ENCODE measurements at places on chromosomes 5 and 9.

- no peak for DNase-seq
Observed at GRCh38 chr5:172065431-172066065, 59.1 kb upstream of the FBXW11 start.

DNA sequence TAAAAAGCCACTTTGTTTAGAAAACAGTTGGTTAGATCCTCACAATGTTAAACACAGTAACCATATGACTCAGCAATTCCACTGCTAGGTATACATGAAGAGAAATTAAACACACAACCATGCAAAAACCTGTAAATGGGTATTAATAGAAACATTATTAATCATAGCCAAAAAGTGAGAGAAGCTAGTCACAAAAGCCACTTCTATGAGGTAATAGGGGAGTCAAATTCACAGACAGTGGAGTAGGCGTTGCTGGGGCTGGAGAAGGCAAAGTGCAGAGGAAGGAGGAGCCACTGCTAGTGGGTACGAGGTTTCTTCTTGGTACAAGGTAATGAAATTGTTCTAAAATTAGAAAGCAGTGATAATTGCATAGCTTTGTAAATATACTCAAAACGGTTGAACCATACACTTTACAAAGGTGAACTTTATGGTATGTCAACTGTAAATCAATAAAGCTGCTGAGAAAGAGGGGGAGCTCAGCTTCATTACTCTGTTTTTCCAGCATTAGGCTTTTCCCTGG lies 364.4 kb downstream of the GADD45G start:
- DNase-seq: no peak

DNA sequence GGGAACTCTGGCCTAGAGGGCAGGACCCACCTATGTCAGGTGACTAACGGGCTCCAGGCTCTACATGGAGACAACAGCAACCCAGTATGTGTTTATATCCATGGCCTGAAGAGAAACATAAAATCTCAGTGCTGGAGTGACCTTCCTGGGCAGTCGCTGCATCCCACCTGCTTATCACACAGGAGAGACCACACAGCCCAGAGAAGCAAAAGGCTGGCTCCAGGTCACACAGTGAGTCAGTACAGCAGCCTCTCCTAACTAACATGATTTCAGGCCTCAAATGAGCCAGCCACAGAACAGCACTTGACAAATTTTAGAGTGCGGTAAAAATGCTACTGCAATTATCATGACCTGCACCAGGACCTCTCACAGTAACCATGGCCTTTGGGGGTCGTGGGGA lies 54.0 kb upstream of the TGFBR1 start:
- DNase-seq: no peak

DNA sequence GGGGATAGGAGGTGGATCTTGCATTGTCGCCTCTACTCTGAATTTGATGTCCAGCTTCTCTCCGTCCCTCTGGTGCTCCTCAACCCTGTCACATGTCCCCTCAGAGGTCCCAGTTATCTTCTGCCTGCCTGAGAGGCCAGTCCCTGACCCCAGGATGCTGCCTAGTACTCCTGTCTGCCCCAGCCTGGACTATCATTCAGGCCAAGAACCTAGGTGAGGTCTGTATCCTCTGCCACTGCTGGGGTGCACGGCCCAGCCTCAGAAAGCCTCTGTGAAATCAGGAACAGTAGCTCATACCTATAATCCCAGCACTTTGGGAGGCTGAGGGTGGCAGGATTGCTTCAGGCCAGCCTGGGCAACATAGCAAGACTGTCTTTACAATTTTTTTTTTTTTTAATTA lies 8.6 kb downstream of the SPINK4 start:
- no peak for DNase-seq

GRCh38 chr5:106454050-106454449 lies 1216.7 kb downstream of the EFNA5 start:
- no peak for DNase-seq

DNA sequence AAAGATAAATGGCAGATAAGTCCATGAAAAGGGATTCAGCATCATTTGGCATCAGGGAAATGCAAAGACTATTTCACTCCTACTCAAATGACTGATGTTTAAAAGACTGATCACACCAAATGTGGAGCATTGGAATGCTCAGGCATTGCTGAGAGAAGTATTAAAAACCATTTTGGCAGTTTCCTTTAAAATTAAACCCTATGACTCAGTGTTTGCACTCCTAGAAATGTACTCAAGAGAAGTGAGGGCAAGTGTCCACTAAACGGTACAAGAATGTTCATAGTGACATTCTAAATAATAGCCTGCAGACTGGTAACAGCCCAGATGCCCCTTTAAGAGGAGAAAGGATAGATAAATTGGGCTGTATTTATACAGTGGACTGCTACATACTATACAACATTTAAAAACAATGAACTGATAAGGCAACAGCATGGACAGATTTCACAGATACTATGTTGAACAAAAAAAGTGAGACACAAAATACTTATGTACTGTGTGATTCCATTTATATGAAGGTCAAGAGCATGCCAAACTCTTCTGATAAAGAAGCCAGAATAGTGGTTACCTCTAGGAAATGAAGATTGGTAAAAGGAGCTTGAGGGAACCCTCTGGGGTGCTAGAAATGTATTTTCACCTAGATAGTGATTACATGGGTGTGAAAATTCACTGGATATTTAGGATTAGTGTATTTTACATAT lies 24.6 kb downstream of the APC start:
- DNase-seq: no peak

GRCh38 chr5:107772418-107773310 lies 101.9 kb upstream of the EFNA5 start:
- DNase-seq: no peak

GRCh38 chr9:110021891-110022290 lies 186.1 kb downstream of the C9orf152 start:
- no peak for DNase-seq

DNA sequence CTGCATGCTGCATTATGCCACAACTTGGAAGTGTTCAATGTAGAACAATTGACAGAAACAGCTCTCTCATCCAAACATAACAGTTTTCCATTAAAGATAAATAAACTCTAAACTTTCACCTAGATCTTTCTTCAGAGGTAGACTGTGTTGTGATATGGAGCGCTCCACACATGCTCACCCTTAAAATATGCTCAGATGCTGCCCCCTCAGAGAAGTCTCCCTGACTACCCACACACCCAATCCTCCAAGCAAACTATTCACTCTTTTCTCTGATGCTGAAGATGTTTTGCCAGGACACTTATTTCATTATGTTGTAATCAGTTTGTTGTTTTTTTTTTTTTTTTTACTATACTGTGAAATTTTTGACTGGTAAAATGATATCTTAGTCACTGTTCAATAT lies 206.6 kb upstream of the RASA1 start:
- no peak for DNase-seq

- DNase-seq: no peak
Observed at GRCh38 chr9:89044104-89044503, 52.8 kb downstream of the S1PR3 start.

Data from stimulated activated CD8-positive, alpha-beta memory T cell treated with anti-CD3 and anti-CD28 coated beads, Interleukin-7, amount 100 ng/mL, for 1 hour (primary cell).